ENCODE measurements at places on chromosomes 1 and 21. TPM values are rescaled to one million over a fixed set of nuclear protein-coding genes. Genes with fewer than 3 reads are reported as not detected.

DNA sequence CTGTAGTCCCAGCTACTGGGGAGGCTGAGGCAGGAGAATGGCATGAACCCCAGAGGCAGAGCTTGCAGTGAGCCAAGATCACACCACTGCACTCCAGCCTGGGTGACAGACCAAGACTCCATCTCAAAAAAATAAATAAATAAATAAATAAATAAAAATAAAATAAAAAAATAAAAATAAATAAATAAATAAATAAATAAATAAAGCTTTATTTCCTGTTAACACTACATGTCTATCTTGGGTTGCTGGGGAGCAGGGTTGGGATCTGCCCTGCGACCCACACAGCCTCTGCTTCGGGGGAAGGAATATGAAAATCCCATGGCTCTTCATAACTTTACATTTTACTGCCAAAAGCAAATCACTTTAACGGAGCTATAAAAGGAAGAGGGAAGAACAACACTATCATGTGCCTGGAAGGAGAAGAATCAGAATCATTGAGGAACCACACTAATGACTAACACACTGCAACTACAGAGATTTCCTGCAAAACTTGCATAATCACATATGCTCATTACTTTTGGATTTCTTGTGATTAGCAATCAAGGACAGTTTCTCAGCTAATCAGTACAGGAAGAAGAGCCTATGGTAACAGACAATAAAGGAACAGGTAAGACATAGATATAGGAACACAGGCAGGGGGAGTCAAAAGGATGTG lies 72.8 kb upstream of the CD55 start:
- no peak overlapping the region for H3K4me3 ChIP-seq
- no peak overlapping the region for H3K27ac ChIP-seq
- H3K27me3 ChIP-seq, result no peaks in the 10 kb centered on the region
- no peak for DNase-seq
- no peaks in the 10 kb centered on the region for H3K36me3 ChIP-seq

GRCh38 chr1:43968348-43968948 lies 1.4 kb upstream of the DPH2 start:
- DNase-seq, result peak; percentile 51
- no peak overlapping the region for H3K4me3 ChIP-seq
- no peaks in the 10 kb centered on the region for H3K36me3 ChIP-seq
- no peak overlapping the region for H3K27ac ChIP-seq
- no peaks in the 10 kb centered on the region for H3K27me3 ChIP-seq

- no peaks in the 10 kb centered on the region for H3K4me1 ChIP-seq
- H3K36me3 ChIP-seq, result no peaks in the 10 kb centered on the region
- DNase-seq, result no peak
- H3K27ac ChIP-seq, result no peak overlapping the region
- H3K4me3 ChIP-seq, result no peak overlapping the region
Observed at GRCh38 chr1:50349242-50349565, 74.0 kb downstream of the DMRTA2 start.

DNA sequence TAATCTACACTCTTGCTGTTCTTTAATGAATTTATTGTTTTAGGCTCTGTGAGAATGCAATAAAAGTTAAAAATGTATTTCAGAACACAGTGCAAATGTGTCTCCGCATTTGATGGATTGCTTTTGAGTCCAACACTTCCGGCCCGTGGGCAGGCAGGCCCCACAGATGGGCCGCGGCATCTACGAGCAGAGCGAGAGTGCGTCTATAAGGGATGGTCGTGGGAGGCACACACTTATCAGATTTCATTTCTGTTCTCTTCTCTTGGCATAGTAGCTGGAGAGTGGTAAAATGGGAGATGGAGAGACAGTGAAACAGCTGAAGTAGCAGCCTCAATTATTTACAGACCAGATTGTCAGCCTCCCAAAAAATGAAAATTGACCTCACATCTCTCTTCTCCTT lies 134.2 kb downstream of the NAV1 start:
- H3K27ac ChIP-seq, result no peak overlapping the region
- peaks cover 4% of the 10 kb centered on the region for H3K4me1 ChIP-seq
- no peaks in the 10 kb centered on the region for H3K27me3 ChIP-seq
- H3K4me3 ChIP-seq, result no peak overlapping the region
- no peak for DNase-seq

DNA sequence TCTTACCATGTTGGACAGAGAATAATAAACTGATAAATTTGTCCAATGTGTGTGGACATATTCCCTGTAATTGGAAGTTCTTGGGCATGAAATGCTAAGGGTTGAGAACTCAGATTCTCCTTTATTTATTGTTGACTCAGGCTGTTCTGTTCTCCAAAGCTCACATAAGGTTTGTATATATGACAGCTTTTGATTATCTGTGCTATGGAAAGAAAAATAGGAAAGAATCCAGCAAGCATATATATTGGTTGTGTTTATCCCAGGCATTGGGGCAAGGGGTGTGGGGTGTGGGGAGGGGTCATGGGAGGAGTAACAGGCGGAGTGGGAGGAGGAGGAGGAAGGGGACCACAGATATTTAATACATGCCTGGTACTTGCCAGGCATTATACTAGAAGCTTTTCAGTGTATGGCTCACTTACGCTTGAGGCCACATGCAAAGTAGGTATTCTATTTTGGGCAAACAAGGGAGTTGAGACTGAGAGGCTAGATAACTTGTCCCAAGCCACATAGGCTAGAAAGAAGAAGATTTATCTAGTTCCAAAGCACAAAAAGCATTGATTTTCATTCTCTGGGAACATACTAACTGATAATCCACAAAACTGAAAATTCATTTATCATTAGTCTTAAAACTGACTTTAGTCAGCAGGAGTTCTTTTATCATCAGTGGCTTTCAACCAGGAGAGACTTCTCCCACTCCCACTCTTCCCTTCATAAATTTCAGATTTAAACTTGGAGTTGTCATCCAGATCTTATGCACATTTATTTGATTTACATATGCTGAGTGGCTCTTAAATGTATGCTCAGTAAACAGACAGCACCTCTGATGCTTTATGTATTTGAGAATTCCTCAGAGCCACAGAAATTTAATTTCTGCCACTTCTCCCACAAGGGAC lies 27.2 kb downstream of the NGF start:
- no peak overlapping the region for H3K27ac ChIP-seq
- no peaks in the 10 kb centered on the region for H3K27me3 ChIP-seq
- H3K36me3 ChIP-seq, result no peaks in the 10 kb centered on the region

DNA sequence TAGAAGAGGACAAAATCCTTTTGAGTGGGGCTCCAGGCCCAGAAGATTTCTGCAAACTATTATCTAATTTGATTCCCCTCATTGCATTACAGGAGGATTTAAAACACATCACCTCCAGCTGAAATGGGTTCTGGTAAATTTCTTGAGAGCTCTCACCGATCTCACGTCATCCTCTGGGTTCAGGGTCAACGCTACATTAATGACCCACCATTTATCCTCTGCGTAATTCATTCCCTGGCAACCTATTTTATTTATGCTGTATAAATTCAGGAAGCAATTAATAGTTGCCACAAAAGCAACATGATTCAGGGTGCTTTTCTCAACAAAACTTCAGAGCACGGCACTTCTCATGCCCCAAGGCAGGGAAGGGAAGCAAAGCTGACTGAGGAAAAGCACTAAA lies 38.9 kb downstream of the LMX1A start:
- H3K27me3 ChIP-seq, result no peaks in the 10 kb centered on the region
- no peak for DNase-seq
- no peak overlapping the region for H3K27ac ChIP-seq
- no peak overlapping the region for H3K4me3 ChIP-seq
- H3K36me3 ChIP-seq, result no peaks in the 10 kb centered on the region

DNA sequence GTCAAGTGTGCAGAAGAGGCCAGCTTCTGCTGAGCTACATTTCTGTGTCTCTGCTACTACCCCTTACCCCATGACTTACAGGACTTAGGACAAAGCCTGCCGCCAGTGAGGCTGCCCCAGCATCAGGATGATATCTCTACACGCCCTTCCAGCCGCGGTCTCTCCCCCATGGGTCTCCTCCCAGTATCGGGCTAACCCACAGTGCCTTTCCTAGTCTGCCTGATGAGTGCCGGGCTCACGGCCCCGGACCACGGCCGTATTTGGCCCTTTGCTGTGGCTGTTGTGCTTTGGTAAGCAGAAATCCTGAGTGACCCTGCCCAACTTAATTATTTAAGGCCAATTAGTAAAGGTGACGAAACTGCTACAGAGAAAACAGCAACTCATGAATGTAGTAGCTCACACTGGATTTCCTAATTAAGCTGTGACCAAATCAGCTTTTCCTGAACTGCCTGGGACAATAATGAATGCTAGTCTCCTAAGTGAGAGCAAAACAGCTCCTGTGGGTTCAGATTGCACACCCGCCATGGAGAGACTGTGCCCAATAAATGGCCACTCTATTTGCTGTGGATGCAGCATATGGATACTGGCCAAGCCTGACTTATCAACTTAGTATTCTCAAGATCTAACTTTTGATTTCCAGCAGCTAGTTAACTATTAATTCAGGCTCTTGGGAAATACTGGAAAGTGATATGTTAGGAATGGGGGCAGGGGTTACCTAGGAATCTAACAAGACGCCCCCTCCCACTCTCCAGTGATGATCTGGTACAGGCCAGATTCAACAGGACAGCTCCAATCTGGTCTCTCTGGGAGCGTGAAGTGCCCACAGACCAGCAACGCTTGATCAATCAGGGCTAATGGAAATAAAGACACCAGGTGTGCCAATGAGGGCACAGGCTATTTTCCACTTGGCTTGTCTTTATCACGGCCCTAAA lies 123.3 kb upstream of the IFFO2 start:
- no peak overlapping the region for H3K27ac ChIP-seq
- H3K4me1 ChIP-seq, result no peaks in the 10 kb centered on the region
- no peak for DNase-seq
- H3K36me3 ChIP-seq, result no peaks in the 10 kb centered on the region
- no peaks in the 10 kb centered on the region for H3K27me3 ChIP-seq

DNA sequence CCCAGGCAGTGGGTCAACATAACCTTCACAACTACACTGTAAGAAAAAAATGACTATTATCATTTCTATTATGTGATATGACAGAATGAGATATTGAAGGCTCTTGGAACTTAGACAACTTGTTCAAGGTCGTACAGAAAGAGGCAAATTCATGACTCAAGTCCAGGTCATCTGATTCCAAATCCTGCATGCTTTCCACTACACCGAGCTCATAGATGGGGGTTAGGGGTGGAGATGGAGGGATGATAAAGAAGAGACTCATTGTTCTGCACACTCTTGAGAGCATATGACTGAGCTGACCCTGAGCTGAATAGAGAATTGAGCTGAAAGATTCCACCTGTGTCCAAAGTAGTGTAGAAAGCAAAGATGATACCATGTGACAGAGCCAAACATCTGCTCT lies 2.8 kb downstream of the FCRL6 start:
- no peaks in the 10 kb centered on the region for H3K27me3 ChIP-seq
- peaks cover 11% of the 10 kb centered on the region for H3K4me1 ChIP-seq
- DNase-seq, result no peak
- H3K4me3 ChIP-seq, result no peak overlapping the region
- H3K36me3 ChIP-seq, result no peaks in the 10 kb centered on the region
- H3K27ac ChIP-seq, result no peak overlapping the region

DNA sequence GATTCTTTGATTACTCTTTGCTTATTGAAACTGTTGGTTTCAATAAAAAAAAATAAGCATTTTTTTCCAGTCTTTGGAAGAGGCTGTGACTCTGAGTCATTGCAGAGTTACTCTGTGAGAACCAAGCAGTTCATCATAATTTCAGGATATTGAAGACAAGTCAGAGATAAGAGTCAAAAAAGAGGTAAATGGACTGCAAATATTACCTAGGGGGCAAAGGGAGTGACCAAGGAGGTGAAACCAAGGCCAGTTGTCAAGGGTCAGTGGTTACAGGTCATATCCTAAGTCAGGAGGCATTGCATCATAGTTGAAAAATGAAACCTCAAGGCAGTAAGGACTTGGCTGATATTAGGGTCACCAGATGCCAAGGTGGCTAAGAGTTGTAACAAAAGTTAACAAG lies 597.1 kb upstream of the USP24 start:
- no peaks in the 10 kb centered on the region for H3K36me3 ChIP-seq
- no peak for DNase-seq
- no peak overlapping the region for H3K4me3 ChIP-seq
- H3K27me3 ChIP-seq, result no peaks in the 10 kb centered on the region
- H3K27ac ChIP-seq, result peak overlapping the region; percentile 36

DNA sequence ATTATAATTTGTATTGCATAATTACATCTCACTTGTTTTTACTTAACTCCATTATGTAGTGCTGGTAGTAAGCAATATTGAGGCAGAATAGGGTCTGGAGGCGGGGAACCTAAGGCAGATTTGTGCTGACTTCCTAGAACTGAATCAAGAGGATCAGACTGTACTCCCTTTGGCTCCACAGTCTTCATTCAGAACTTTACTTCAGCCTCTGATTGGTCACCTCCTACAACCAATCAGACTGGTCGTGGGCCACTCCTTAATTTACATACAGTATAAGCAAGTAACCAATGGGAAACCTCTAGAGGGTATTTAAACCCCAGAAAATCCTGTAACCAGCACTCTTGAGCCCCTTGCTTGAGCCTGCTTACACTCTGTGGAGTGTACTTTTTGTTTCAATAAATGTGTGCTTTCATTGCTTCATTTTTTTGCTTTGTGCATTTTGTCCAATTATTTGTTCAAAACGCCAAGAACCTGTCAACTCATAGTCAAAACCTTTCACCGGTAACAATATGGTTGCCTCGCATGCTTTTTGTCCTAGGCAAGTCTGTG lies 31.6 kb downstream of the ZBTB8OS start:
- no peaks in the 10 kb centered on the region for H3K4me1 ChIP-seq
- no peak for DNase-seq
- no peak overlapping the region for H3K27ac ChIP-seq
- no peaks in the 10 kb centered on the region for H3K36me3 ChIP-seq
- no peaks in the 10 kb centered on the region for H3K27me3 ChIP-seq

DNA sequence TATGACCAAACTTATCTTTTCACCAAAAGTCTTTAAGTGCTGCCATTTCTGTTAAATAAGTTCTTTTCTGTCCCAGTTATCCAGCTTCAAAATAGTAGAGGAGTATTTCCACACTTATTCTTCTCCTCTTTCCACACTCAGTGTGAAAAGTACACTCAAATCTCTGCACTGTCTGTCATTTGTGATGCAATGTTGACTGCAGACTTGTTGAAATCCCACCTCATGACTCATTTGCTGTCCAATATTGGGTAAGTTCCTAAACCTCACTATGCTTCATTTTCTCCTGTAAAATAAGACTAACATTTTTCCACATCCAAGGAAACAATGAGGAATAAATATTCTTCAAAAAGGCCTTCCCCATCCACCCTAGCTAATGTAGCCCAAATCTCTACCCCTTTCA lies 17.5 kb downstream of the LRRIQ3 start:
- no peak overlapping the region for H3K27ac ChIP-seq
- H3K27me3 ChIP-seq, result no peaks in the 10 kb centered on the region
- H3K4me3 ChIP-seq, result no peak overlapping the region
- no peaks in the 10 kb centered on the region for H3K36me3 ChIP-seq
- no peaks in the 10 kb centered on the region for H3K4me1 ChIP-seq

DNA sequence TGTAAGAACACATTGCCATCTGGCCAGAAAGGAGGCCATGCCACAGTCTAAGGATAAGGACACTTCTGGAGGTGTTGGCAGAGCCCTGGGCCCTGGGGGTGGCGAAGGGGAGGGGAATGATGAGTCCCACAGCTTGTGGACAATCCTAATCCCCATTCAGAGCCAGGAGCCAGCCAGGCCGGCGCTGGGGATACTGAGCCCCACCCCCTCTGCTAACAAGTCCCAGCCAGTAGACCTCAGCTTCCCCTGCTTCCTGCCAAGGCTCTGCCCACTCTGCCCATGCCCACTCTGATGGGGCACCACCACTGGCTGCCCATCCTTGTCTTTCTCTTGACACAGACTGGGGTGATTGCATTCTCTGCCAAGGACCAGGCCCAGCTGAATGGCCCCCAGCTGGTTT lies 71.9 kb downstream of the NAV1 start:
- H3K4me1 ChIP-seq, result peaks cover 7% of the 10 kb centered on the region
- no peaks in the 10 kb centered on the region for H3K27me3 ChIP-seq
- H3K27ac ChIP-seq, result no peak overlapping the region

TAL1 gene
- total RNA-seq, result 1.9 TPM

IL22RA1 gene
- not detected for total RNA-seq

SLC30A10 gene
- total RNA-seq, result 0.23 TPM

NTNG1 gene
- 0.83 TPM for total RNA-seq
